ENCODE measurements at places on chromosomes 12 and 14.

GRCh38 chr12:127590868-127591267 is 676.1 kb upstream of the TMEM132C start:
- DNase-seq, result no peak

- no peak for DNase-seq
These were observed 29.5 kb downstream of the CCDC198 start for GRCh38 chr14:57464008-57464730.

DNA sequence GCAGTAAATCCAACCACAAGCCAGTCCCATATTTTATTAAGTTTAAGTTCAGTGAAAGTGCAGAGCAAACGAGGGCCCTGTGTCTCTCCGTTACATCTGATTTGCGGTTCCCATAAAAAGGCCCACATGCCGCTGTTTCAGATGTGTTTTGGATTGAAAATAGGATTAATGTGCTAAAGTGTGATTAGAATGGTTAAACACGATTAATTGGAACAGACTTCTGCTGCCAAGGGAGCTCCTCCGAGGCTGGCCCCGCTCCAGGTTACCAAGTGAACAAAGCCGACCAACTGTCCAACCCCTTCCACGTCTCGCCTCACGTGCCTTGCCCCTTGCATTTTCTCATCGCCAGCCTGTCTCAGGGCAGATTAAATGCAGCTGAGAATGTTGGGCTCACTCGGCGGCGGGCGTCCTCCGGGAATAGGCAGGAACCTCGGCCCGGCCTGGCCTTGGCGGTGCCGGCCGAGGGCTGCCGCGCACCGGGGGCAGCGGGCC is 166.5 kb upstream of the GSC start:
- DNase-seq, result no peak

GRCh38 chr12:106981788-106982187 is 5.2 kb downstream of the MTERF2 start:
- no peak for DNase-seq

All from stimulated activated CD8-positive, alpha-beta memory T cell treated with anti-CD3 and anti-CD28 coated beads, Interleukin-12 subunit alpha, Interleukin-12 subunit beta, amount 100 ng/mL, for 1 hour (primary cell).